ENCODE measurements at places on chromosomes 12 and 14.

GRCh38 chr12:71439613-71440344 lies at the start of gene LGR5:
TSS of gene LGR5 (plus strand) at chr12:71439798. CDS start at chr12:71440081, 283 bp downstream.
- peak; percentile 82 for DNase-seq

GRCh38 chr14:75023108-75023507 lies 20.4 kb downstream of the EIF2B2 start:
- DNase-seq = no peak

DNA sequence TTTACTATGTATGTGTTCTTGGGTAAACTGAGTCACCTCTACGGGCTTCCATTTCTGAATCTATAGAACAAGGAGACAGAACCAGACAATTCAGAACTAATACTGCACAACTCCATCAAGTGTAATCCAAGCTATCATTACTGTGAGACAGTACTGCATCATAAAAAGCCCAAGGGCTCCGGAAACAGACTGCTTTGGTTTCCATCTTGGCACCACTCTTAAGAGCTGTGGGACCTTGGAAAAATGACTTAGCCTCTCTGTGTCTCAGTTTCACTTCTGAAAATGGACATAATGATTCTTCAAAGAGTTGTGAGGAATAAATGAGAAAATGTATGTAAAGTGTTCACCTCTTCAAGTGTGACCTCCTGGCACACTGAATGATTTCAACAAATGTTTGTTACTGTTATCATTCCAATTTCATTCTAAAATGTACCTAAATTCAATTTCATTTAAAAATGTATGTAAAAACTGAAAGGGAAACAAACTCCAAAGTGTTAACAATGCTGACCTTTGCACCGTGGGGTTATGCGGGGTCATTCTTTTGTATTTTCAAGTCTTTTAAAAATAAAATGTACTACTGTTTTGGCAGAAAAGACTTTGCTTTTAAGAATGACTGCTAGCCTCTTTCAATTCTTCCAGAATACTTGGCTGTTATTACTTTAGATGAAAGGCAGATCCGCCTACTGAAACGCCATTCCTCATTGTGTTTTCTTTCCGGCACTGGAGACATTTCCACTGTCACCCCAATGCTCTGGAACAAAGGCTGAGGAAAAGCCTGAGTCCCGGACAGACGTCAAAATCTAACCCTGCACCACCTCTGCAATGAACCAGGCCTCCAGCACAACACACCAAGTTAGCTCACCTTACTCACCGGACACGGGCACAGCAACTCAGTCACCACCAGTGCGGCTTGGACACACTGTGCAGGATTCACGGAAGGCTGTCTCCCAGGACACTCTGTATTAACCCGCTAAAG lies 62.8 kb downstream of the TMCC3 start:
- no peak for DNase-seq

DNA sequence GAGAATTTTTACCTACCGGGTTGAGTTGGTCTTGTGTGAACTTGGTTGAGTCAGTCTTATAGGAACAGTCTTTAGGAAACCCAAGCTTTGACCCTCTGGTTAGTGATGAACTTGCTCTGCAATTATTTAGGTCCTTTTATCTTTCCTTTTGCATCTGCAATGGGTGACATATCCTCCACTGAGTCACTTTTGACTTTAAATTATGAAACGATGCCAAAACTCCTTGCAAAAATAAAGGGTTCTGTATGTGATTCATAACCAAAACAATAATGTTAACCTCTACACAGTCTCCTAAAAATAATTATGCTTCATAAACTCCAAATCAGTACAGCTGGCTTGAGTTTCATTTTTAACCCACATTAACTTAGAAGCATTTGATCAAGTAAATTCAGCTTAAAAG lies 979.4 kb downstream of the GALC start:
- no peak for DNase-seq

DNA sequence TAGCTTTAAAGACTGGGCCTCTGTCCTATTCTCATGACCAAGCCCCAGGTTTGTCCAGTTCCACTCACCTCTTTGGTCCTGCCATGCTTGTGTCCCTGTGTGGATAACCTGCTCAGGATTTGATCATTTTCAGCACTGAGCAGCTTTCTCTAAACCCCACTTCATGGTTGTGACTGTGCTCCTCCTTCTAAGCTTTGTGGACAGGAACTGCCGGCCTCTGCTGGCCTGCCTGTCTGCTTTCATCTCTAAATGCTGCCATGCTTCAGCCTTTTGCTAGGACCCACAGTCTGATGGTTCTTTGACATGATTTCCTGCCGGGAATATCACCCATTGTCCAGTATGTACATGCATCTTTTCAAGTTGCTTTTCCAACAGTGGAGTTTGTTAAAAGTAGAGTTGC lies 53.9 kb upstream of the STXBP6 start:
- DNase-seq = no peak

GRCh38 chr14:32137313-32137712 lies 60.2 kb downstream of the ARHGAP5 start:
- DNase-seq = no peak

Measured in posterior cingulate gyrus (tissue), 11 donors.